ENCODE measurements at places on chromosomes 4 and X. TPM values are rescaled to one million over a fixed set of nuclear protein-coding genes. Genes with fewer than 3 reads are reported as not detected.

LPAR4 gene
- total RNA-seq, result not detected

MAGEA9B gene
- total RNA-seq, result not detected

XPNPEP2 gene
- total RNA-seq, result not detected

SHISA3 gene
- not detected for total RNA-seq

CLIC2 gene
- 0.03 TPM for total RNA-seq

MAP7D2 gene
- 6.6 TPM for total RNA-seq

RPA4 gene
- 0.10 TPM for total RNA-seq

TRAPPC11 gene
- 14.2 TPM for total RNA-seq

CXorf49 gene
- not detected for total RNA-seq

AFF1 gene
- total RNA-seq, result 15.1 TPM

FDCSP gene
- not detected for total RNA-seq

EMCN gene
- total RNA-seq, result not detected

KLHL13 gene
- 0.29 TPM for total RNA-seq

XAGE2 gene
- total RNA-seq, result not detected

AKAP14 gene
- total RNA-seq, result not detected

GJB1 gene
- total RNA-seq, result not detected

BMP3 gene
- not detected for total RNA-seq

BLTP1 gene
- total RNA-seq, result 5.6 TPM

ARHGAP4 gene
- total RNA-seq, result 1.4 TPM

SPANXA1 gene
- 0.23 TPM for total RNA-seq
